Omental fat pad (tissue), 4 donors: ENCODE measurements at places on chromosomes 1 and 21.

DNA sequence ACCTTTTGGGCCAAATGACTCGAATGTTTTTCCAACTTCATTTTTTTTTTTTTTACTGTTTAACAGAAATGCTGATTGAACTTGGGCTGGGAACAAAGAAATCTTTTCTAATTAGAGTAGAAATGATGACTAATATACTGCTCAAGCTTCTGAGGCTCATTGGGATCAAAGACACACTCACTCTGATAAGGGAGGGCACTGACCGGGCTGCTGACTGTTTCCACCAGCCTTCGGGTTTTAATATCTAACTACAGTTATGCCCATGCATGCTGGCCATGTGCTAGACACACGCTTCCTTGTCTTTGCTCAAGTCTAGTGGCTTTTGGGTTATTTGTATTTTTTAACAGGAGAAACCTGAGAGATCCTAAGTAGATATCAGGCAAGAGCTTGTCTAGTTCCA is 16.8 kb downstream of the ZBTB18 start:
- DNase-seq: no peak

DNA sequence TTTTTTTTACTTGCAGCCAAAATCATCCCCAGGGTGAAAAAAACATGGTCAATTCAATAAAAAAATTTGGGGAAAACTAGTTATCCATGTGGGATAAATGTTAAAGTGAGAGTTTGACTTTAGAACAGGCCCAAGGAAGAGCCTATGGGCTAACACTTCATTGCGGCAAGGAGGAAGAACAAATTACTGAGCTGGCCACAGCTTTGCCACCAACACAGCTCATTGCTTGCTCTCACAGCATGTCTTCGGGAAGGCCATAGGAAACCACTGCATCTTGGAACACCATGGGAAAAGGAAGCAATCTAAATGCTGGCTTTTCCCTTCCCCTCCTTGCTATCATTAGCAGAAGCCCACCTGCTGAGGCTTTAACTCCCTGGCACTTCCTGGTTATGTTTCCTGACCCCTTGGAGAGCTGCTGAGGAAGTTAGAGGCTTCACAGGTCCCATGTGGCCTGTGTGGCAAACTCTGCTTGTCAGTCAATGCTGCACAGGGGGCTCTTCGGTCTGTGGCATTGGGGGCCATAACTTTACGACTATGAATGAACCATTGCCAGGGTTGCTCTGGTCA is 86.0 kb downstream of the SLC25A24 start:
- no peak for DNase-seq

DNA sequence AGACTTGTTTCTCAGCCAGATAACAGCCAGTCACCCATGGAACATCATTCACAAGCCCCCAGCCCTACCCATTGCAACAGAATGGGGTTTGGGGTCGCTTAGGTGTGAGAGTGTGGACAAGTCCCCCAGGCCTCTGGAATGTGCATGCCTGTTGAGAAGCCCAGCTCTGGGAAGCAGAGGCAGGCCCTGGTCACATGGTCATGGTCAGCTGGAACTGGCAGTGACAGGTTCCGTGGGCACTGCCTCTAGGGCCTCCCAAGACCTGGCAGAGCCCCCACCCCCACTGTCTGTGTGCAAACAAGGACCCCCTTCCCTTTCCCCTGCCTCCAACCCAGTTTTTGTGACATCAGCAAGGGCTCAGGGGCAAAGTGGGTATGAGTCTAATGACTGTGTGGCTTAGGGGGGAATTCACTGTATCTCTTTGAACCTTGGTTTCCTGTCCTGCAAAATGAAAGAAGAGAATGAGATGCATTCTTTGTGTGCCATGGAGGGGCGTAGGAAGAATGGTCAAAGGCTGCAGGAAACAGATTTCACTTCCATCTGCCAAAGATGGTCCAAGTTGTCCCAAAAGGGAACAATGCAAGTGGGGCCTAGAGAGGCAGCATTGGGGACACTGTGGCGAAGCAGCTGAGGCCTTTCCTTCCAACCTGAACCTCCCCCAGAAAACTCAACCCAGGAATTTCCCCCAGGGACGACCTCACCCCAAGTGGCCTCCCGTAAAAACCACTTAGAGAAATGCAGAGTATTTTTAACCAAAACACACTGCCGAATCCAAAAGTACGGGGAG is 34.7 kb upstream of the SELENON start:
- DNase-seq: no peak

DNA sequence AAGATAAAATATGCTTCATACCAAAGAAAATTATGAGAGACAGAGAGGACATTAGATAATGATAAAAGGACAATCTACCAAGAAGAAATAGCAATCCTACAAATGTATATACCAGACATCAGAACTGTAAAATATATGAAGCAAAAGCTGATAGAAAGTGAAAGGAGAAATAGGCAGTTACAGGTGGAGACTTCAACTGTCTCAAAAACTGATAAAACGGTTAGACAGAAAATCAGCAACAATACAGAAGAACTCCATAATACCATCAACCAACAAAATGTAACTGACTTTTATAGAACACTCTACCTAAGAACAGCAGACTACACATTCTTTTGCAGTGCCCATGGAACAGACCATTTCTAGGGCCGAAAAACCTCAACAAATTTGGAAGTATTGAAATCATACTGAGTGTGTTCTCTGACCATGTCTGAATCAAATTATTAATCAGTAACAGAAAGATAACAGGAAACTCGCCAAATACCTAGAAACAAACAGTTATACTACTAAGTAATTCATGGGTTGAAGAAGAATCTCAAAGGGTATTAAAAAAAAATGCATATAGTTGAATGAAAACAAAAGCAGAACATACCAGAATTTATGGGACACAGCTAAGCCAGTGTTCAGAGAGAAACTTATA is 132.1 kb downstream of the RPS6KC1 start:
- no peak for DNase-seq

GRCh38 chr1:240797050-240797449 is 185.1 kb upstream of the GREM2 start:
- no peak for DNase-seq
